A549 treated with AZD2906 at 1 μM for 4 hours (cell line): ENCODE measurements at places on chromosomes 7 and 10. TPM values are rescaled to one million over a fixed set of nuclear protein-coding genes. Genes with fewer than 3 reads are reported as not detected.

The ERLIN1 gene
- total RNA-seq, result 43.8 to 71.1 TPM (median 49.5 TPM) in 5 replicates

The PON3 gene
- total RNA-seq, result 32.5 to 39.3 TPM (median 39.2 TPM) in 5 replicates

The RPP38 gene
- 34.3 to 36.2 TPM (median 34.9 TPM) in 5 replicates for total RNA-seq

The PRKG1 gene
- 0.01 to 0.02 TPM (median 0.01 TPM) in 3 of 5 replicates, not detected in the others for total RNA-seq

The ANKRD22 gene
- total RNA-seq, result 0.31 to 0.40 TPM (median 0.37 TPM) in 5 replicates

The INHBA gene
- total RNA-seq, result 0.23 to 0.66 TPM (median 0.41 TPM) in 5 replicates

The MMD2 gene
- total RNA-seq, result not detected in 5 replicates

The LRRC61 gene
- total RNA-seq, result 0.06 to 0.15 TPM (median 0.10 TPM) in 5 replicates

The GRK5 gene
- 8.5 to 11.0 TPM (median 10.1 TPM) in 5 replicates for total RNA-seq

The UTF1 gene
- not detected in 5 replicates for total RNA-seq

The TSPAN33 gene
- 4.5 to 6.2 TPM (median 5.9 TPM) in 5 replicates for total RNA-seq

The ANXA7 gene
- 108 to 117 TPM (median 112 TPM) in 5 replicates for total RNA-seq

The LIPJ gene
- not detected in 5 replicates for total RNA-seq

The MKI67 gene
- total RNA-seq, result 51.6 to 79.2 TPM (median 58.9 TPM) in 5 replicates

The SSC4D gene
- 0.73 to 1.4 TPM (median 1.3 TPM) in 5 replicates for total RNA-seq

The PDK4 gene
- 28.0 to 36.2 TPM (median 34.5 TPM) in 5 replicates for total RNA-seq

The ZNF485 gene
- 1.5 to 2.4 TPM (median 1.6 TPM) in 5 replicates for total RNA-seq

The BBS9 gene
- total RNA-seq, result 2.6 to 3.9 TPM (median 2.7 TPM) in 5 replicates

The CXCL12 gene
- total RNA-seq, result 0.08 to 0.25 TPM (median 0.19 TPM) in 5 replicates

The NPY gene
- not detected in 5 replicates for total RNA-seq

The PRTFDC1 gene
- 15.3 to 19.8 TPM (median 16.4 TPM) in 5 replicates for total RNA-seq

The INMT gene
- total RNA-seq, result 0.03 TPM in 1 of 5 replicates, not detected in the others

The HOXA10 gene
- total RNA-seq, result 6.2 to 7.0 TPM (median 6.7 TPM) in 5 replicates

The AGBL3 gene
- 0.75 to 1.4 TPM (median 0.96 TPM) in 5 replicates for total RNA-seq

The MRLN gene
- total RNA-seq, result not detected in 5 replicates

The FAM170B gene
- not detected in 5 replicates for total RNA-seq

The A1CF gene
- 0.03 to 0.13 TPM (median 0.05 TPM) in 5 replicates for total RNA-seq

The ADARB2 gene
- 0.06 to 0.17 TPM (median 0.06 TPM) in 3 of 5 replicates, not detected in the others for total RNA-seq

The CCDC136 gene
- 1.1 to 2.5 TPM (median 1.6 TPM) in 5 replicates for total RNA-seq

The AMZ1 gene
- 0.05 to 0.08 TPM (median 0.06 TPM) in 5 replicates for total RNA-seq

The TDRD1 gene
- not detected in 5 replicates for total RNA-seq

The SFRP5 gene
- 2.5 to 3.7 TPM (median 3.2 TPM) in 5 replicates for total RNA-seq

The ADCYAP1R1 gene
- total RNA-seq, result 0.03 to 0.07 TPM (median 0.03 TPM) in 4 of 5 replicates, not detected in the other

The TUBAL3 gene
- 0.23 to 0.31 TPM (median 0.31 TPM) in 5 replicates for total RNA-seq

The PDE6C gene
- total RNA-seq, result not detected in 5 replicates

The LEP gene
- total RNA-seq, result not detected in 5 replicates

The MSS51 gene
- total RNA-seq, result 0.31 to 0.68 TPM (median 0.38 TPM) in 5 replicates

The ZNF804B gene
- not detected in 5 replicates for total RNA-seq

The PDE1C gene
- total RNA-seq, result 2.5 to 3.7 TPM (median 2.8 TPM) in 5 replicates

The R3HCC1L gene
- 12.1 to 15.4 TPM (median 13.5 TPM) in 5 replicates for total RNA-seq

The DNAJC30 gene
- 7.6 to 11.5 TPM (median 10.6 TPM) in 5 replicates for total RNA-seq

The CDC14C gene
- total RNA-seq, result 0.03 TPM in 1 of 5 replicates, not detected in the others

The GLI3 gene
- 0.08 to 0.30 TPM (median 0.23 TPM) in 5 replicates for total RNA-seq

The ERV3-1 gene
- total RNA-seq, result 2.6 to 5.4 TPM (median 4.4 TPM) in 5 replicates

The CYP2C8 gene
- not detected in 5 replicates for total RNA-seq

The CC2D2B gene
- 0.08 to 0.44 TPM (median 0.34 TPM) in 4 of 5 replicates, not detected in the other for total RNA-seq

The FXYD4 gene
- total RNA-seq, result not detected in 5 replicates

The BTBD16 gene
- total RNA-seq, result 0.41 to 0.82 TPM (median 0.66 TPM) in 5 replicates
